B cell (primary cell): ENCODE measurements at places on chromosomes 2 and 18. TPM values are rescaled to one million over a fixed set of nuclear protein-coding genes. Genes with fewer than 3 reads are reported as not detected.

IL36A gene
- total RNA-seq, result not detected in 2 replicates

RUFY4 gene
- not detected in 2 replicates for total RNA-seq

SFTPB gene
- total RNA-seq, result not detected in 2 replicates

GNLY gene
- 4.2 and 4.3 TPM in 2 replicates for total RNA-seq

LBX2 gene
- total RNA-seq, result 0.97 and 2.0 TPM in 2 replicates

DNA sequence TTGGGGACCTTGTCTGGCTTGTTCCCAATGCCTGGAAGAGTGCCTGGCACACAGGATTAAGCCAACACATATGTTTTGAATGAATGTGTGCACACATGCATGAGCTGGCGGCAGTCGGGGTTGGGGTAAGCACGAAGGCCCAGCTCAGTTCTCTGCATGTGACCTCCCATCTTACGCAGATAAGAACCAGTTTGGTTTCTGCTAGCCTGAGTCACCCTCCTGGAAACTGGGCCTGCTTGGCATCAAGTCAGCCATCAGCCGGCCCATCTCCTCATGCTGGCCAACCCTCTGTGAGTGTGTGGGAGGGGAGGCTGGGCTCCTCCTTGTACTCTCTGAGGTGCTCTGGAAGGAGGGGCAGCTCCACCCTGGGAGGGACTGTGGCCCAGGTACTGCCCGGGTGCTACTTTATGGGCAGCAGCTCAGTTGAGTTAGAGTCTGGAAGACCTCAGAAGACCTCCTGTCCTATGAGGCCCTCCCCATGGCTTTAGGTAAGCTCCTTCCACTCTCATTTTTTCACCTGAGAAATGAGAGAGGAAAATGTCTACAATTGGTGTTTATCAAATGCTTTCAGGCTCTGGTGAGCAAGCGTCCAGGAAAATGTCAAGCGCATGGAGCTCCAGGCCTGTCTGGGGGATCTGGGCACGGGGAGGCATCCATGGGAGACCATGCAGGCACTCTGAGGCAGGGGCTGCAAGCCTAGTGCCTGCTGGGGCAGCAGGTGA lies 9.7 kb upstream of the IL1RN start:
- H3K27me3 ChIP-seq, result no peaks in the 10 kb centered on the region
- no peaks in the 10 kb centered on the region for H3K36me3 ChIP-seq
- peaks cover 27% of the 10 kb centered on the region for H3K4me1 ChIP-seq

- H3K27me3 ChIP-seq, result no peaks in the 10 kb centered on the region
- no peaks in the 10 kb centered on the region for H3K4me1 ChIP-seq
- no peaks in the 10 kb centered on the region for H3K36me3 ChIP-seq
- H3K4me3 ChIP-seq, result no peak overlapping the region
- no peak overlapping the region for H3K27ac ChIP-seq
- no peak for DNase-seq
Observed at GRCh38 chr2:234463626-234464290, 33.1 kb downstream of the ARL4C start.

DNA sequence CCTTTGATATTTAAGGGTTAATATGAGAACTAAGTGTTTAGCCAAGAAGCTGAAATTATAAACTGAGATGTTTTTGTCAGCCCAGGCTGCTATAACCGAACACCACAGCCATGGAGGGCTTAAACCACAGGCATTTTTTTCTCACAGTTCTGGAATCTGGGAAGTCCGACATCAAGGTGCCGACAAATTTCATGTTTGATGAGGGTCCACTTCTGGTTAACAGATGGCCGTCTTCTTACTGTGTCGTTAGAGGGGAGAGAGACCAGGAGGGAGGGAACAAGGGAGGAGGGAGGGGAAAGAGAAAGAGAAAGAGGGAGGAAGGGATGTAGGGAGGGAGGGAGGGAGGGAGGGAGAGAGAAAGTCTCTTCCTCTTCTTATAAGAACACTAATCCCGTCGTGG lies 6.5 kb upstream of the CNDP2 start:
- no peak for DNase-seq
- H3K27me3 ChIP-seq, result no peaks in the 10 kb centered on the region
- H3K4me3 ChIP-seq, result no peak overlapping the region
- H3K36me3 ChIP-seq, result no peaks in the 10 kb centered on the region

DNA sequence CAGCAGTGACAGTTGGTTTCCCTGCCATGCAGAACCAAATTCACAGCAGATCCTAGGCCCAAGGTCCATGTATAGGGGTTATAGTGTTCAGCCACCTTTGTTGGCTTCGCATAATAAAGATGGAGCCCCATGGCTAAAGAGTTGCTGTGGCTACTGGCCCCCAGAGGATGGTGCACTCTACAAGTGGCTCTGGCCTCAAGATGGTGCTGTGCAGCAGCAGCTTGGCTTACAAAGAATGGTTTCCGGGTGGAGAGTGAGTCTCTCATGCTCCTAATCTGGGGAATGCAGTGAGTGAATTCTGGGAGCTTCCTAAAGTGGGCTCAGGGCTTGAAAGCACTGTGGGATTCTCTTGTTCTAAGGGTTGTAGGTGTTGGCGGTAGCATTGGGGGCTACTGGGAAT lies 1199.7 kb downstream of the CNTNAP5 start:
- no peak for DNase-seq
- no peaks in the 10 kb centered on the region for H3K4me1 ChIP-seq
- H3K4me3 ChIP-seq, result no peak overlapping the region
- H3K36me3 ChIP-seq, result no peaks in the 10 kb centered on the region
- H3K27me3 ChIP-seq, result no peaks in the 10 kb centered on the region
- no peak overlapping the region for H3K27ac ChIP-seq

GRCh38 chr2:12429779-12430406 lies 286.8 kb upstream of the TRIB2 start:
- no peaks in the 10 kb centered on the region for H3K36me3 ChIP-seq
- no peaks in the 10 kb centered on the region for H3K27me3 ChIP-seq
- no peak overlapping the region for H3K4me3 ChIP-seq
- no peak overlapping the region for H3K27ac ChIP-seq
- DNase-seq, result no peak
- H3K4me1 ChIP-seq, result peaks cover 11% of the 10 kb centered on the region

GRCh38 chr2:233359823-233360222 lies 5.5 kb downstream of the DGKD start:
- no peak for DNase-seq
- H3K36me3 ChIP-seq, result peaks cover 20% of the 10 kb centered on the region
- no peak overlapping the region for H3K4me3 ChIP-seq
- peak overlapping the region; percentile 20 for H3K27ac ChIP-seq
- no peaks in the 10 kb centered on the region for H3K27me3 ChIP-seq

DNA sequence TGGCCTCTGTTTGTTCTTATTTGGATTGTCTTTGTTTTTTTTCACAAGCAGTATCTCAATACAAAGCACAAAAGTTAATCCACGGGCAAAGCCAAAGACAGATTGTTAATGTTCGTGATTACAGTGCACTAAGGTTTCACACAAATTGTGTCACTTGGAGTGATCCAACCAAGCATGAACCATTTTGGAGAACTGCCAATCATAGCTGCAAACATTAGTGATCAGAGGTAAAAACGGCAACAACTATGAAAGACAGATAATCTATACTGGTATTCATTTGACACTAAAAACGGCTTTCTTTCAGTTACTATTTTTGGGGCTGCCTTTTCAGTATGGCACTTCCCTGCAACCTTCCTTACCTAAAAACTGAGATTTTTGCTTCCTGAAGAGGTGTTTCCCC lies 213.1 kb upstream of the GULP1 start:
- H3K4me3 ChIP-seq, result no peak overlapping the region
- no peak overlapping the region for H3K27ac ChIP-seq
- no peak for DNase-seq
- no peaks in the 10 kb centered on the region for H3K27me3 ChIP-seq
